ENCODE measurements at places on chromosomes 1 and 21.

DNA sequence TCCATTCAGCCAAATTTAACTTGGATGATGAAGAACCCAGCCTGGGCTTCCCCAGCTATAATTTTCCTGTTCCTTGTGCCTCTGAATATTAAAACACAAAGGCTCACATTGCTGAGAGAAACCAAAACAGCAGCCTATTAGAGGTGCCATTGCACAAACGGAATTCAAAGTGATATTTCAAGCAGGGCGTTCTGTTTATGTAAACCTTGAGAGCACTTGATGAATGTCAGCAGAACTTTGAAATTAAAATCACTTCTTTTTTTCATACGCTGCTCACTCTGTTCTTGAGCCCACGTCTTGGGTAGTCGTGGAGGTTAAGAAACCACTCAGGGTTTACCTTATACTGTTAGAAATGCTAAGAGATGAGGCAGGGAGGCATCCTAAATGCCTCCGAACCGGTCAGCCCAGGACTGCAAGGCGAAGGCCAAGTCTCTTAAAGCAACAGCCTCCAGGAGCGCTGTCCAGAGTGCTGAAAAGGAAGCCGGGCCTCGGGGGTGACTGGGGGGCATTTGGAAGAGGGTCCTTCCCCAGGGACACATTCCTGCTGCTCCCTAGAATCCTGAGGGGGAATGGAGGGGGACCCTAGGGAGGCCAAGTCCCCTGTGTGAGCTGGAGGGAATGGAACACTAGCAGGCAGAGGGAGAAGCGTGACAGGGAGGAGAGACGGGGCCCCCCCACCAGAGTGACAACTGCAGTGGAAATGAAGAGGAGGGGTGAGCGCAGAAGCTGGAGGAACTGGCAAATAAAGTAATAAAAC lies 154.8 kb upstream of the VAMP3 start:
- DNase-seq = no peak

GRCh38 chr1:63575340-63575826 lies 17.8 kb upstream of the PGM1 start:
- DNase-seq = no peak

GRCh38 chr1:21937372-21938121 lies 437 bp upstream of the HSPG2 start:
- peak; percentile 78 for DNase-seq

- no peak for DNase-seq
Measured at GRCh38 chr1:87077959-87078639, 163.7 kb downstream of the HS2ST1 start.

DNA sequence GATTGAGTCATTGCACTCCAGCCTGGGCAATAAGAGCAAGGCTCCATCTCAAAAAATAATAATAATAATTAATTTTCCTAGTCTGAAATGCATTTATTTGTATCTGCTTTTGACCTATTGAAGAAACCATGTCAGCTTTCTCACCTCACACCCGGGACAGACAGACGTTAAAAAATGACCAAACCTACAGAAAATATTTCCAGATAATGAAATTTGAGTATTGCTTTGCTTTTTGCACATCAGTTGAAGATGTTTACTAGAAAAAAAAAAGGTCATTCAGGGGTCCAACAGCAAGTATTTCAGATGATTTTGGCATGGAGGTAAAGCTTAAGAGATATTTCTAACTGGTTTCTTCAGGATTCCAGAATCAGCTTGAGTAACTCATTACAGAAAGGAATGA lies at the start of gene OR6K6:
Gene OR6K6, plus strand, starts transcription at position 301 of the 400 bp plus-strand sequence. CDS start 168 bp downstream, outside the sequence.
- no peak for DNase-seq

DNA sequence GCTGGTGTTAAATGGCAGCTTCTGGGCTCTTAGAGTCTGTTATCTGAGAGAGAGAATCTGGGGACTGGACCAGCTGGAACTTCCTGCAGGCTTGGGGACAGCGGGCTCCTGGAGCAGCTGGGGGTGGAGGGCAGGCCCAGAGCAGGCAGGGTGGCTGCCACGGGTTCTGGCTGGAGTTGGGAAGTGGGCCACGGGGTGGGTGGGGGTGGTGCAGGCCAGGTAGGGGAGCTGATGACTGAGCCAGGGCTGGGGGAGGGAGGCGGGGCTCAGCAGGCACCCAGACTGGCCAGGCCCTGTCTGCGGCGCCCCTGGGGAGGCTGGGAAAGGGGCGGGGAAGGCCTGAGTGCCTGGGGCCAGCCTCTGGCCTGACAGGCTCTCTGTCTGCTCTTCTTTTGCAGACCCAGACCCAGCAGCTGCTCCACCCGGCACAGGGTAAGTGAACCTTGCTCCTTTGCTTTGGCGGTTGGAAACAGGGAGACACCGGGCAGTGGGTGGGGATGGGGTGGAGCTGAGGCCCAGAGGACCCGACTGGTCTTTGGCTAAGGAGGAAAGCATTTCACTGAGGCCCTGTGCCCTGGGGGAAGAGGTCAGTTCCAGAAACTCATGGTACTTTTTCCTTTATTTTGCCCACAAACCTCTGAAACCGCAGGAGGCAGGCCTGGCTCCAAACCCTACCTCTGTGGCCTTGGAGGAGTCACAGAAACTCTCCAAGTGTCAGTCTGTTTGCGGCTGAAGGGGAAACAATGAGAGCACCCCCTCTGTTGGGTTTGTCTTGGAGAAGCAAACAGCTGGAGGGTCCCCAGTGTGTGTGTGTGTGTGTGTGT lies 48.8 kb downstream of the ARHGEF10L start:
- no peak for DNase-seq

DNA sequence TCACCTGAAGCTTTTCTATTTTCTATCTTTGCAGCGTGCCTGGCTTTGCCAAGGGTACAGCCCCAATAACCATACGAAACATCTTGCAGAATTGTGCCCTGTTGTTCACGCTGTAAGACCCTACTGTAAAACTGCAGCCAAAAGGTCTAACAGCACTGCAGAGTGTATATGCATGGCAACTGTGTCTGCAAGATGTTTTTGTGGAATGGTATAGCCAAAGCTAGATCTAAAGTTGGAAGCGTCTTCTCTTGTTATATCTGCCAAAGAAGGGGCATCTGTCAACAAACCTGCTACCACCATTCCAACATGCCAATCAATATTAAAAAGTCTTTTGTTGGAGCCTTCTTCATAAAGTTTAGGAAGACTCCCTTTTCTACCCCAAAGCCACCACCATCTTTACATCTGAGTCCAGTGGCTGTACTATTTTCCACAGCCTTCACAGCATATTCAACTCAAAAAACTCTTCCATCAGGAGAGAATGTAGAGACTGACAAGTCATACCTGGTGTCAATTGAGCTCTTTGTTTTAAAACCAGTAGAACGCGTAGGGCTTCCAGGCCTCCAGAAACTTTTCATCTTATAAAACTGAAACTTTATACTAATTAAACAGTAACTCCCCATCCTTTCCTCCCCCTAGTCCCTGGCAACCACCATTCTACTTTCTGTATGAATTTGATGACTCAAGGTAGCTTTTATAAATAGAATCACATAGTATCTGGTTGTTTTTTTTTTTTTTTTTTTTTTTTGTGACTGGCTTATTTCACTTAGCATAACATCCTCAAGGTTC lies 40.0 kb downstream of the ZSCAN20 start:
- DNase-seq = no peak

GRCh38 chr1:101025283-101025656 lies 314 bp downstream of the DPH5 start:
- no peak for DNase-seq

DNA sequence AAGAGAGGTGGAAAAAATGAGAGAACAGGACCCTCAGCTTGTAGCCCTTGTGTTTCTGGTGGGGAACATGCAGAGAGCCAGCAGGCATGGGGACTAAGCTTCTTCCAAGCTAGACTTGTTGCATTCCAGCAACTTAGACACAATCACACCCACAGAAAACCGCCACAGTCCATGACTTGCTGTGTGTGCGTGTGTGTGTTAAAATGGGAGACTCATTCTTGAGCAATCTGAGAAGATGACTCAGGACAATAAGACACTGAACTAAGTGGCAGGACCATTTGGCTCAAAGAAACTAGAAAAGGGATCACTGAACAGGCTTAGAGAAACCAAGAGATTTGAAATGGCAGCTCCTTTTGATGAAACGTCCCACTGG lies 78.0 kb downstream of the HLX start:
- DNase-seq = no peak

DNA sequence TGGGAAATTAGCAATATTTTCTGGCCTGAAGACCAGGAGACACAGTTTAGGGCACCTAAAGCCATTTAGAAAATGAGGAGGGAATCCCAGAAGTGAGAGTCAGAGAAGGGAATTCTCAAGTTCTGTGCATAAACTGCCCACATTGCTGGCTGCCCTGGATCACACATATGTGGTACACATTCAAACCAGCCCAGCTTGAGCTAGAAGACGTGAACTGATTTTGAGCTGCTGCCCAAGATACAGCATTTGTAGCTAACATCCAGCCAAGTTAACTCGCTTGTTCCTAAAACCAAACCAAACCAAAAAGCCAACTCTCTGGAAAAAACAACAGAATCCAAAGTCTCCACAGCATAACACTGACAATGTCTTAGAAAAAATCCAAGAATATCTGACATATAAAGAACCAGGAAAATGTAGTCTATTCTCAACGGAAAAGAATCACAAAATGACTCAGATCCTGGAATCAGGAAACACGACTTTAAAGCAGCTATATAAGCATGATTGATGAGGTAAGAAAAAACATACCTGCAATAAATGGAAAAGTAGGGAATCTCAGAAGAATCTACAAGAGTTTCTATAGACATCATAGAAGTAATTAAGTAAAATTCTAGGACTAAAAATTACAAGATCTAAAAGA lies 18.2 kb upstream of the QSOX1 start:
- DNase-seq = no peak

GRCh38 chr1:2422523-2422922 lies 10.2 kb upstream of the PEX10 start:
- no peak for DNase-seq

DNA sequence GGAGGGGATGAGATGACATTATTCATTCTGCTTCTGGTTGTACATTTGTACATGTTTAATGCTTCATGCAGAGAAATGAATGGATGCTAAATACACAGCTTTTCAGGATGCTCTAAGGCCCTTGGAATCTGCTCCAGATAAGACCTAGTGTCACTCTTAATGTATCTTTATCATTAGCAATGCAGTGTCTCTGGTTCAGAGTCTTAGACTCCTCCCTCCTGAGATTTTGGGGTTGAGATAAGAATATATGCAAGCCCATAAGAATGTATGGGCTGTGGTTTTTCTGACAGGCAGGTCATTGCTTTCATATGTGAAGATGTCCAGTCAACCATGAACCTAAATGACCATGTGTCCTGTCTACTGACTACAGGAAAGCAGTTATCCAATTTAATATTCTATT lies 415.5 kb downstream of the RPS6KC1 start:
- no peak for DNase-seq

- no peak for DNase-seq
Measured at GRCh38 chr1:180057883-180058396, 96.7 kb upstream of the QSOX1 start.

DNA sequence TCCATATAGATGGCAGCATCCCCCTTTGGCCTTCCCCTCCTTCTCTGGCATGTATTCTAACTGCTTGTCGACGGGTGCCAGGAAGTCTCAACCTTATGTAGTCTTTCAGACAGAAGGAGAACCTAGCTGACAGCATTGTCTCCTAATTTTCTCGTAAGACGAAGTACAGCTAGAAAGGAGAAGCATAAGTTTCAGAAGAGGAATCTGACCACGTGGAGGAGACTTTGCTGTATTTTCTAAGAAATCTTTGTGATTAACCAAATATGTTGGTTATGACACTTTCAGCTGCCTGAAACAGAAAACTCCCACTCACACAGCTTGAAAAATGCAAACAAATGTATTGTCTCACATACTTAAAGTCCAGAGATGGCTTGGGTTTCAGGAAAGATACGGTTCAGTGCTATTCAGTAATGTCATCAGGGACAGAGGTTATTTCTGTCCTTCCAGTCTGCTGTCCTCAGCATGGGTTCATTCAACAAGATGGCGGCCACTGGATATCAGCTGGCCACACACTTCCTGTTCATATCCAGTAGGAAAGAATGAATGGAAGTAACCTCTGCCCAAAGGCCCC lies 109.5 kb upstream of the ZNF648 start:
- DNase-seq = no peak

- no peak for DNase-seq
Measured at GRCh38 chr1:186568221-186568620, 107.3 kb upstream of the PDC start.

GRCh38 chr21:18368205-18368604 lies 35.4 kb downstream of the TMPRSS15 start:
- no peak for DNase-seq

DNA sequence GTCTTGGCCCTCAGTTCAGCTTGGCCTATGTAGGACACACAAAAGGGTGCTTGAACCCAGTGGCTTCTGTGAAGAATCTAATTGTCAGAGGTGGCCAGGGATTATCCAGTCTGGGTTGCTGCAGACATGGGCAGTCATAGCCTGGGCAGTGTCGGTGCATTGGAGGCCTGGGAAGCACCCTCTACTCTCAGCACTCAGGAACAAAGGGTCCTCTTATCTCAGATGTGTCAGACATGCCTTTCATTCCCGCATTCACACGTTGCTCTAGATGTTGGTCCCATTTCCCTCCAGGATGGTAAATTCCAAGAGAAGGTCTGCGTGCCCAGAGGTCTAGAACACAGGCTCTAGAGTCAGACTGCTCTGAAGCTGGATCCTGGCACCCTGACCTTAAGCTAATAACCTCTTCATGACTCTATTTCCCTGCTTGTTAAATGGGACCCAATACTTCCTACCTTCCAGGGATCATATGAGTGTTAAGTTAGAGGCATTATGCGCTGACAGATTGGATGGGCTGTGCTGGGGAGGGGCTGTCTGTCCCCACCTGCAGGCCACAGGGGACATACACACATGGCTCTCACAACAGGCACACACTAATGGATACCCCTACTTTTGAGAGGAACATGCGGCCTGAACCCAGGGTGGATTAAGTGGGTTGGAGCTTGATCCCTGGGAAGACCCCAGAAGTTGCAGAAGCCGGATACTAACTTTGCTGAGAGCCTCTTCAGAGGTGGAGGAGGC lies 16.5 kb upstream of the EDN2 start:
- DNase-seq = no peak

DNA sequence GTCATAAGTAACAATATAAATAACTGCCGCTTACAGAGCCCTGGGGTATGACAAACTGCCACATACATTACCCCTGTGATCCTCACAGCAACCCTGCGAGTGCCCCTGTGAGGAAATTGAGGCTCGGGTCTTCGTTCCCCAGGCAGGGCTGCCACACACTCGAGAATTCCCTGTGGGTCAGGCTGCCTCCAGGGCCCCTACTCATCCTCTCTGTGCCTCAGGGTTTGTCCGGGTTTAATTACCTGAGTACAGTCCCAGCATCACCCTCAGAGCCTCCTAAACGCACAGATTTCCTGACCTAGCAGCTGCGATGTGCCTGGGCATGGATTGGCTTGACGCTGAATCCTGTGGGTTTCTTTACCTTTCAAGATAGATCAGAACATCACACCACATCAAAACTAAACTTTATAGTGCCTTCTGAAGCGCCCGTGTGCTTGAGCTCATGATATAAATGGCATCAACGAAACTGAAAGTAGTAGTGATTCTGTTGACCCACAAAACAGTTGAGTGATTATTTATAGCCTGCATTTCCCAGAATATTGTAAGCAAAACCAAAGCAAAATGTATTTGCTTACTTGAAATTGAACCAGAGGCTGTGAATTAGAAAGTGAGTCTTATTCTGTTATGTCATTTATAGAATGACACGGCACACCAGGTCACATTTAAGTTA lies 14.0 kb downstream of the SLC37A1 start:
- DNase-seq = no peak

- no peak for DNase-seq
Measured at GRCh38 chr1:205275916-205276688, 45.4 kb downstream of the NUAK2 start.
